ENCODE measurements at places on chromosomes 12 and 14.

GRCh38 chr12:43883311-43883710, 47.4 kb downstream of the TMEM117 start:
- DNase-seq, result no peak

DNA sequence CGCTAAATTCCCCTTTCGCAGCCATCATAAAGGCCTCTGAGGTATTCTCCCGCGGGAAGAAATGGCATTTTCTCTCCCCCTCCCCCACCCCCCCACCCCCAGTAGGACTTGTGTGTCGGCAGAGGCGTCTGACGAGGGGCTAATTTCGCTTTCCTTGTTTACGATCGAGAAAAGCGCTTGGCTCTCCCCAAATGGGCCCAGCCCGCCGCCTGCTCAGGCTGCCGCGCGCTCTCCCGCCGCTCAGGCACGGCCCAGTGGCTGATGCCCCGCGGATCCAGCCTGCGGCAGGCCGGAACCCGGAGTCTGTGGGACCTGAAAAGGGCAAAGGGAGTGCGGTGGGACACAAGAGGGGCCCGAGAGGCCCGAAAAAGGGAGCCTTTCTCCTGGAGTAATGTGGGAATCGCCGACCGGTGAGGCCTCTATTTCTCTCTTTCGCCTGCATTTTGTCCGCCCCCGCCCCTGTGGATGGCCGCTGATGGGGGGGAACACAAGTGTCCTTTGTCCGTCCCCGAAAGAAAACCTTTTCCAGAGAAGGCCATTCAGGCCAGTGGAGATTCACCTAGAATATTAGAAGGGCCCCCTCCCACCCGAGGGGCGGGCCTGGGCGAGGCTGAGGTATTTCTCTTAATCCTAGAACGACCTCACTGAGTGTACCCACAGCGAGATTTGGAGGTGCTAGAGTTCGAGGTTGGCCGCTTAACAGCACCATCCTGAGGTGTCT, 9.0 kb upstream of the HOXC6 start:
- no peak for DNase-seq

DNA sequence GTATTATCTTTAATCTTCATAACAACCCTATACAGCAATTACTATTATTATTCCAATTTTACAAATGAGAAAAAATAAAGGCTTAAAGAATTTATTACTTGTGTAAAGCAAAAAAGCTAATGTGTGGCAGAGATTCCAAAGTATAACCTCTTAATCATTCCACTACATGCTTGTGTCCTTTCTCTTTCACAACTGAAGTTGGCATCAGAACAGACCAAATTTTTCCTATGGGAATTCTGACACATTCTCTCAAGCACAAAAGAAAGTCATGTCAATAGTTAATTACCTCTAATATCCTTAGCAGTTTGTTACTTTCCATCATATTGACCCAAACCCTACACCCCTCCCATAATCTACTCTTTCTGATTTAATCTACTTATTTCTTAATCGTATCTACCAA, 86.7 kb downstream of the BCL2L14 start:
- DNase-seq, result no peak

- DNase-seq, result no peak
Measured at GRCh38 chr12:53825246-53826081, 73.7 kb upstream of the CISTR start.

GRCh38 chr14:70906793-70907175, 475 bp upstream of the PCNX1 start:
- no peak for DNase-seq

DNA sequence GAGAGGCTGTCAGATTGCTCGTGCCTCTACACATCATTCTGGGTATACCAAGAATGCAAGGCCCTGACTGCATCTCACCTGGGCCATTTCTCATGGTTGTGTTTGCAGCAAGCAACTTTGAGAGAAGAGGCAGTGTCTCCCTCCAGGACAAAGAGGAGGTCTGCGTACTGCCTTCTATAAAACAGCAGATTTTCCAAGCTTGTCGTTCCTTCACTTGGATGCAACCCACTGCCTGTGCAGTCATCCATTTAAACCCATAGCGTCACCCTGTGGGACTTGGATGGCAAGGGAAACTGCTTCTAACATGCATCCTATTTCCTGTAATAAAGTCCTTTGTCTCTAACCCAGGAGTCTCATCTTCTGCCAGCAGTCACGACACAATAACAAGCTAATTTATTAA, 1.3 kb downstream of the POMT2 start:
- no peak for DNase-seq

- peak; percentile 24 for DNase-seq
Measured at GRCh38 chr14:50350975-50351374, 38.9 kb downstream of the DMAC2L start.

- peak; percentile 72 for DNase-seq
Measured at GRCh38 chr14:96574633-96575632, 72.8 kb downstream of the PAPOLA start.

GRCh38 chr12:66397574-66398290, 95.4 kb downstream of the HELB start:
- no peak for DNase-seq

DNA sequence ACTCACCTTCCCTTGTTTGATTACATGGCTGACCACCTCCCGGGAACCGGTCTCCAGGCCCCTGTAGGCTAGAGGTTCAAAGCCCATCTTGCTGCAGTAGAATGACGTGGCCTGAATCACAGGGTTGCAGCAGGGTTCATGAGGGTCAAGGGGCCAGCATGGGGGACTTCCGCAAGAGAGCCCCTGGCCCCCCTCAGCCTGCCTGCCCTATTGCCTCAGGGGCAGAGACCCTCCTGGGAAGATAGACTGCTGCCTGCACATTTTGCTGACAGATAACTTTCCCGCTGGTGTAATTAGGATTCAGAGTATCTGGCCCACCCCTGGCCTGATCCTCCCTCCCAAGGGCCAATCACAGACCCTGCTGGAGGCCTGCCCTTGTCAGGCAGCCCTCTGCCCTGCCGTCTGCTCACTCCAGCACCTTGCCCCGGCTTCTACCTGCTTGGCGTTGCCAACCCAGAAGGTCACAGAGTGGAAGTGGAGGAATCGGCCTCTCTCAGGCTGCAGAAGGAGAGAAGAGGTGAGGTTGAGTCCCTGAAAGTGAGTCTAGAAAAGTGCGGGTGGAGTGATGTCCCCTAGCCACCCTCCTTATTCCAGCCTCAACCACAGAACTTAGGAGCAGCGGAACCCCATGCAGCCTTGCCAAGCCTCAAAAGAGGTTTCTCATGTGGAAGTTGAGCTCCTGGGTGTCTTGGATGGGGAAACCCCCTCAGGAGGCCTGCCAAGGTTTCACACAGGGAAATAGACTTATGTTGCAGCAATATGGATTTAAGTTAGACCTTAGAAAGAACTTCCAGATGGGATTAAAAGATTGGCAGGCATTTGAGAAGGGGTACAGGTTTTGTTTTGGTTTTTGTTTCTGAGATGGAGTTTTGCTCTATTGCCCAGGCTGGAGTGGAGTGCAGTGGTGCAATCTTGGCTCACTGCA, 1.1 kb downstream of the HPD start:
- DNase-seq, result no peak

- no peak for DNase-seq
Measured at GRCh38 chr12:109421355-109422087, 55.6 kb downstream of the KCTD10 start.

GRCh38 chr14:20781803-20782202, 735 bp downstream of the RNASE6 start:
- DNase-seq, result no peak

GRCh38 chr12:71748081-71748850, 6.4 kb upstream of the RAB21 start:
- no peak for DNase-seq

GRCh38 chr12:56244494-56244893, 13.7 kb downstream of the ANKRD52 start:
- no peak for DNase-seq

DNA sequence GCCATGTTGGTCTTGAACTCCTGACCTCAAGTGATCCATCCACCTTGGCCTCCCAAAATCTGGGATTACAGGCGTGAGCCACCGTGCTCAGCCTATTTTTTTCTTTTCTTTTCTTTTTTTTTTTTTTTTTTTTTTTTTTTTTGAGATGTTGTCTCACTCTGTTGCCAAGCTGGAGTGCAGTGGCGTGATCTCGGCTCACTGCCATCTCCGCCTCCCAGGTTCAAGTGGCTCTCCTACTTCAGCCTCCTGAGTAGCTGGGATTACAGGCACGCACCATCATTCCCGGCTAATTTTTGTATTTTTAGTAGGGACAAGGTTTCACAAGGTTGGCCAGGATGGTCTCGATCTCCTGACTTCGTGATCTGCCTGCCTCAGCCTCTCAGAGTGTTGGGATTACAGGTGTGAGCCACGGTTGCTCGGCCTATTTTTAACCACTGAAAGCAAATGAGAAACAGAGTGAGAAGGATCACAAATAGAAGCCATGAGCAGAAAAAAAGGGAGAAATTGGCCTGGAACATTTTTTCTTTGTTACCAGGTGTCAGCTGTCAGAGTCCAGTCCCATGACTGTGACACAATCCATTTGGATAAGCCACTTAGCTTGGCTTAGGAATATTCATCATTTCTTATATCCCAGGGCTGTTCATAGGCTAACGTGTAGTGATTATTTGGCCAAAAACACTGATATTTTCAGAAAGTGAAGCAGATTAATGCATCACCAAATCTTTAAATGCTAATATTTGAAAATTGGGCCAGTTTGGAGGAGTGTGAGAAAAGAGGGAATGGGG, 7.9 kb upstream of the NFKBIA start:
- DNase-seq, result no peak

DNA sequence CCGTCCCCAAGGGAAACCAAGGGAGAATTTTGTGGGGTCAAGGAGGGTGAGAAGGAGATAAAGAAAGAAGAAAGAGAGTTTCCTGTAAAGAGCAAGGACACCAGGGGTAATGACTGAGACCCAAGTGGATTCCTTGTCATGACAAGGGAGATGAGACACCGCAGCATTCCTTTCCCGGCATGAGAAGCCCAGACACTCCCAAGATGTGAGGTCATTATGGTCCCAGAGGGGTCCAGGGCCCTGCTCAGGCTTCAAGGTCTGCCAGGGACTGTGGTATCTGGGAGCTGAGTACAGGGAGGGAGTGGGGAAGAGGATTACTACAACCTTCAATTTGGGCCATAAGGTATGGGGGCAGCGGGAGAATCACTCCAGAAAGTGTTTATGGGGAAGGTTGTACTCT, 58.1 kb downstream of the SPTB start:
- DNase-seq, result no peak

DNA sequence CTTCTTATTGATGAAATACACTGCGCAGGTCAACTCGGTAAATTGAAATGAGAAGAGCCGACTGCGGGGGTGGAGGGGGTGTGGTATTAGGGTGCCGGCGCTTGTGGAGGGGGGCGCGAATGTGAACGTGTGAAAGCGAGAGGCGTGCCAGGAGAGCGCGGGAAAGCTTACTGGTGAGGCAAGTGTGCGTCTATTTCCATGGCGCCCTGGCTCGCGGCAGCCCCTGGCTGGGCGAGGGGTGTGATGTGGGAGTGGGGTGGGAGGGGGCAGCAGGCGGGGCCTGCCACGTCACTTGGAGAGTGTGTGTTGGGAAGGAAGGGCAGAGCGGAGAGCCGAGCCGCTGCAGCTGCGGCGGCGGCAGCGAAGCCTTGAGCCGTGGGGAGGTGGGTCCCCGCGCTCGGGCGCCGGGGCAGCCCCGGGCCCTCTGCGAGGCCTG, 88.8 kb downstream of the GALNT8 start:
- DNase-seq, result no peak

- DNase-seq, result no peak
Measured at GRCh38 chr12:9043766-9044165, 54.4 kb downstream of the KLRG1 start.

DNA sequence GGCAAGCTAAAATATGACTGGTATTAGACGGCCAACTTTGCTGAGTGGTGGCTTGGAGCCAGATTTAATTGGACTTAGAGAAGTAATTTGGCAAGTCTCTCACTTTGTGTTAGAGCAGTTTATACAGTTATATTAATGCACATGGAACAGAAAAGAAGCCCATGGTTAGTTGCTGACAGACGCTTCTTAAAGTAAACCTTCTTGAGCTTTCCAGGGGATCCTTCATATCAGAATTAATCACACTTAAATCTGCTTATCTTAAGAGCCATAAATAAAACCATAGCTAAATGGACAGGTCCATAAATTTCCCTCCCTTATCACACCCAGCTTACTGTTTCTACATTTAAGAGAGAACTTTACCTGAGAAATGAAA, 9.6 kb downstream of the GSG1 start:
- DNase-seq, result no peak

GRCh38 chr12:121871467-121871866, 12.8 kb upstream of the HPD start:
- no peak for DNase-seq

GRCh38 chr12:108392284-108392683, 53.2 kb upstream of the CMKLR1 start:
- no peak for DNase-seq

DNA sequence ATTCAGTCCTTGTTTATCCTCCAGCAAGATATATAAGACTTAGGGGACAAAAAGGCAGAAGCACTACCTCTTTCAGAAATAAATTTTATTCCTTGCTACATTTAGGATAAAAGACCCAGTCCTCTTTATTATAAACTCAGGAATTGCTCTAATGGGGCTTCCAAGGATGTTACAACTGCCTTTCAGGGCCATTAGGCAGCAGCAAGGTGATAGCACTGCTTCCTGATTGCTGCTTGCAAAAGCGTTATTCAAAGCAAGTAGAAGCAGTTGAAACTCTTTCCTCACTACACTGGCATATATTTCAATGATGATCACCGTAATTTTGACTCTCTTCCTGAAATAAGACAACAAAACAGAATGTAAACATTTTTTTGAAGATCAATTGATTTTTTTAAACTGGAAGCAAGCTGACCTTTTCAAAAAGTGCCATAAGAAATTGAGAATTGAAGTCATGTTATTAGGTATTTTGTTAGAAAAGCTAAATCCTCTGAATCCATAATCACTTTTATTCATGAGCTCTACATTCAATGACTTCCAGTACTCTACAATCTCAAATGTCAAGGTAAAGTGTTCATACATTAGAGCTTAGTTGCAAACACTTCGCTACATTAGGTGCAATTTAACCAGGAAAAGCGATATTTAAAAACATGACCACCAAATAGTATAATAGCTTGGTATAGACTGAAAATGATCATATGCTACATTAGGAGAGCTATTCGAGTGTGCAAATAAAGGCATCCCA, 233.4 kb upstream of the SYT10 start:
- DNase-seq, result no peak

DNA sequence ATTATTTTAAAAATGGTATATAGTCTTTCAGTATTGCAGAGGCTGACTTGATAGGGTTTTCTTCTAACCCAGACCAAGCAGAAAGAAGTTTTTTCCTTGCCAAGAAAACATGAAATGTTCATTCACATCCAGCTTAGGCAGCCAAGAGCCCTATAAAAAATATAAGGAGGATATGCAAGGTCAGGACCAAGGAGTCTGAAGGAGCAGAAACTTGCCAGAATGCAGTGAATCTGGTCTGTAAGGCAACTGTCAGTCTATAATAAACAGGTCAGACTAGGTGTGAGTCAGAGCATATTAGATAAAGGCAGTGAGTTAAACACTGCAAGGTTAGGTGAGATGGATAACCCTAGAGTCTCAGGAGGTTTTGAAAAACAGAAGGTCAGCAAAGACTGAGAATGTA, 645.5 kb downstream of the C12orf50 start:
- DNase-seq, result no peak
